ENCODE measurements at places on chromosomes 4 and X.

GRCh38 chrX:8913655-8914409 lies 112.6 kb upstream of the FAM9A start:
- DNase-seq: no peak

DNA sequence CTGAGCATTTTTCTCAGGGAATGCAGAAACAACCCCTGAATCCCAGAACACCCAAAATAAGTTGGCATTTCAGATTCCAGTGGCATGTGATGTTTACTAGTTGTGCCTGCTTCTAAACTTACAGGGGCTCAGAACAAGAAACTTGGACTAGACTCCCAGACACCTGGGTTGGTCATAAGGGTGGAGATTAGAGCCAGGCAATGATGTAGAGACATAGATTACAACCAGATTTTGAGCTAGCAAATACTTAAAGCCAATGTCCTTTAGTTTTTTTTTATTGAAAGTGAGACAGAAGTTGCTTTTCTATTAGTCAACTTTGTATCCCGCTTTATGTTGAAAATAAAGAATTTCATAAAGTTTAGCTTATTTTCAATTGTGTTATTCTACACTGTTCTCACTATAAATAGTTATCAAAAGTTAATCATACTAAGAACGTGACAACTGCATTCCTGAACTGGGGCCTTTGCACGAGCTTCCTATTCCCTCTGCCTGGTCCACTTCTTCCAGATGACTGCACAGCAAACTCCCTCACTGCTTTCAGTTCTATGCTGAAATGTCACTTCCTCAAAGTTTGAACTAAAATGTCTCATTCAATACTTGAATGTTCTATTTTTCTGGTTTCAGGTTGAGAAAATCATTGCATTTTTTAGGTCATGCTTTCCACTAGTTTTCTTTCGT lies 224.7 kb upstream of the PPP1R2C start:
- DNase-seq: no peak

- DNase-seq: no peak
Measured at GRCh38 chr4:177511611-177512010, 69.4 kb upstream of the AGA start.

DNA sequence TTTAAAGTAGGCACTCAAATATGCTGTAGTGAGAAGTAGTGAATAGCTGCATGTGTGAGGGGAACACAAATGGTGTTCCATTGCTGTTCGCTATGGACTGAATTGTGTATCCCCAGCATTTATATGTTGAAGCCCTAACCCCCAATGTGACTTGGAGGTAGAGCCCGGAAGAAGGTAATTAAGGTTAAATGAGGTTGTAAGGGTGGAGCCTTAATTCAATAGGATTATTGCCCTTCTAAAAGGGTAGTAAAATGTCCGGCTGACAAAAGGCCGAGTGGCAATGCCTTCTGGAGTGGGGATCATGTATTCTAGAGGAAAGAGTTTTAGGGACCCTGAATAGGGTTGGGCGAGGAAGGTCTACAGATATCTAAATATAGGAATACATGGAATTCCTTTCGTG lies 168.9 kb upstream of the NUDT10 start:
- DNase-seq: no peak

GRCh38 chr4:69780141-69780540 lies 19.7 kb upstream of the SULT1B1 start:
- no peak for DNase-seq

DNA sequence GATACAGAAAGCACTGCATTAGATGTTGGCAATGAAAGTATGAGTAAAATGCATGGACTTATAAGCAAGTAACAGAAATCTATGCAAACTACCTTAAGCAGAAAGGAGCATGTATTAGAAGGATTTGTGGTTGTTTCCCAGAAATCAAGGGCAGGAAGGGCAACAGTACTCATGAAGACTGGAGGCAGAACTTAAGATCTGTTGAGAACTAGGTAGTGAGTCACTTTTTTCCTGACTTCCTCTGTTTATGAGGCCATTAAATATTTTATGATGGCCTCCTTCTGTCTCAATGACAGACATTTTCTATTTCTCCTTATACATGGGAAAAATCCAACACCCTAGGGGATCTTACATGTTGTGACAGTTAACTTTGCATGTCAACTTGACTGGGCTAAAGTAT lies 398.2 kb downstream of the MID1IP1 start:
- DNase-seq: no peak

DNA sequence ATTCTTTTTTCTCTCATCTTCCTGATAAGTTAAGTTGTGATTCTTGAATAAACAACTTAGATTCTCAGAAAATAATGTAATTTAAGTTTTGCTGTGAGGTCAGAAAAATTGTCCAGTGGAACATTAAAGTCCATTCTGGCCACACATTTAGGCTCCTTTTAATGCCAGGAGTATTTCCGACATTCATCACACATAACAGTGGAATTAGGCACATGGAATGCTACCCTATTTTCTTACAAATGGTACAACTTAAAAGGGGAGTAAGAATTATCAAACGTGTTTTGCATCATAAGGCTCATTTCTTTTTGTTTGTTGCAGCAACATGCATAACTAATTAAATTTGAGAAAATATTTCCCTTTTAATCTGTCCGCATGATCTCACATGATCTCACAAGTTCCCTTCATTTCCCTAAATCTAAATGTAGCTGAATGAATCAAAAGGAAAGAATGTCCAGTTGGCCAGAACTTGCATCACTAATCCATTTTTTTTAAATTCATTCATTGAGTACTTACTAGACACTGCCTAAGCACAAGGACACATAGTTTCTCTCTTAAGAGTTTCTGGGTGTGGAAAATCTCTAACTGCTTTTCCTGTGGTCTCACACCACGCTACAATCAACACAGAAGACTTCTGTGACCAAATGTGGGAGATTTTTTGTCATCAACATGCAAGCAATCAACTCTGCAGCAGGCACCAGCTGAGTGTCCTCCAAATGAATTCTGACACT lies 22.0 kb downstream of the SPARCL1 start:
- DNase-seq: no peak

- no peak for DNase-seq
Measured at GRCh38 chr4:43458293-43458692, 565.8 kb downstream of the GRXCR1 start.

GRCh38 chr4:74612837-74613236 lies 167.9 kb downstream of the AREG start:
- no peak for DNase-seq

DNA sequence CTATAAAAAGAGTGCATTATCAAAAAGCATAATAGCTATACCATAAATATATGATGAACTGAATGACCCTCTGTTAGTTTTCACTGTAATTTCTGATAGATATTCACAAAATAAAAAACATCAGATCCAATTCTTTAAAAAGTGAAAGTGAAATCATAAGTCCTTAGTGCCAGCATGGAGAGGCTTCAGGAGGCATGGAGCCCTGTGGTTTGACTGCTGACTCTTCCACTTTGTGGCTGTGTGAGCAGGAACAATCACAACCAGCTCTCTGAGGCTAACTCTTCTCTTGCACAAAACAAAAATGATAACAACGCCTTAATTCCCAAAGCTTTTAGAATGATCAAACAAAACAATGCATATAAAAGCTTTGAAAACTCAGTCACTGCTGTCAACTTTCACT lies 1143.9 kb downstream of the PDHA2 start:
- DNase-seq: no peak

GRCh38 chr4:38769441-38769840 lies 13.3 kb downstream of the TLR10 start:
- no peak for DNase-seq

- no peak for DNase-seq
Measured at GRCh38 chr4:187289371-187289770, 565.7 kb upstream of the FAT1 start.

GRCh38 chrX:39729981-39730661 lies 367.6 kb downstream of the BCOR start:
- no peak for DNase-seq

All from stimulated activated CD8-positive, alpha-beta memory T cell treated with anti-CD3 and anti-CD28 coated beads, Interleukin-2, amount 100 ng/mL, for 48 hours (primary cell).